ENCODE measurements at places on chromosomes 2 and 18.

DNA sequence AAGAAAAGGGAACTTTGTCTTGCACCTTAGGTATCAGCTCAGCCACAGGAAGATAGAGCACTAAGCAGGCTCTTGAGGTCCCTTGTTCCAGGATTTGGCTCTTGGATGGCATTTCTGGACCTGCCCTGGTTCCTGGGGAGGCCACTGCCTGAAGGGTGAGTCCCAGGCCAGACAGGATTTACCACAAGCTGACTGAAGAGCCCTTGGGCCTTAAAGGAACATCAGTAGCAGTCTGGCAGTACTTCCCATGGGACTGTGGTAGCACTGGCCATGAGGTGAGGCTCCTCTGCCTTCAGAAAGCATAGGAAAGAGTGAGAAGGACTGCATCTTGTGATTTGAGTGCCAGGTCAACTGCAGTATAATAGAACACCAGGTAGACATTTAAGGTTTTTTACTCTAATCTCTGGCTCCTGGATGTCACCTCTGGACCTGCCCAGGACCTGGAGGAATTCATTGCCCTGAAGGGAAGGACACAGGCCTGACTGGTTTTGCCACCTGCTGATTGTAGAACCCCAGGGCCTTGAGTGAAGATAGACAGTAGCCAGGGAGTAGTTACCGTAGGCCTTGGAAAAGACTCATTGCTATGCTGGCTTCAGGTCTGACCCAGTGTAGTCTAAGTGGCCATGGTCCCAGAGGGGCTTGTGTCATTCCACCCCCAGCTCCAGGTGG lies 154.4 kb upstream of the CREB1 start:
- no peak for DNase-seq

DNA sequence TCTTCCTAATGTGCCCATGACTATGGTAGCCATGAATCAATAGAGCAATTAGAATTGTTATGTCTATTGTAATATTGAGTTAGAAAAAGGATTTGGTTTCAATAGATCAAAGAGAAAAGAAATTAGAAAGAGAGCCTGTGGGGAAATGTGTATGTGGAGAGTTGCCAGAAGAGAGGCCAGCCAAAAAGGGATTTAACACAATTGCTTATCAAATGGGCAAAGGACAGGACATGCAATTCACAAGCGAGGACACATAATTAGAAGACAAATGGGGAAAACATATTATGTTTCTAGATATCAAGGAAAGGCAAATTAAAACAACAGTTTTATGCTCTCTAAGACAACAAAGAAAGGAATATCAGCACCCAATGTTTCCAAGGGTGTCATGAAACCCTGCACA lies 403.2 kb upstream of the KLHL29 start:
- DNase-seq: no peak

- no peak for DNase-seq
Measured at GRCh38 chr2:158893026-158893425, 75.4 kb upstream of the TANC1 start.

- no peak for DNase-seq
Measured at GRCh38 chr18:70377317-70377799, 88.5 kb downstream of the SOCS6 start.

- no peak for DNase-seq
Measured at GRCh38 chr2:1693723-1694122, 50.6 kb downstream of the PXDN start.

DNA sequence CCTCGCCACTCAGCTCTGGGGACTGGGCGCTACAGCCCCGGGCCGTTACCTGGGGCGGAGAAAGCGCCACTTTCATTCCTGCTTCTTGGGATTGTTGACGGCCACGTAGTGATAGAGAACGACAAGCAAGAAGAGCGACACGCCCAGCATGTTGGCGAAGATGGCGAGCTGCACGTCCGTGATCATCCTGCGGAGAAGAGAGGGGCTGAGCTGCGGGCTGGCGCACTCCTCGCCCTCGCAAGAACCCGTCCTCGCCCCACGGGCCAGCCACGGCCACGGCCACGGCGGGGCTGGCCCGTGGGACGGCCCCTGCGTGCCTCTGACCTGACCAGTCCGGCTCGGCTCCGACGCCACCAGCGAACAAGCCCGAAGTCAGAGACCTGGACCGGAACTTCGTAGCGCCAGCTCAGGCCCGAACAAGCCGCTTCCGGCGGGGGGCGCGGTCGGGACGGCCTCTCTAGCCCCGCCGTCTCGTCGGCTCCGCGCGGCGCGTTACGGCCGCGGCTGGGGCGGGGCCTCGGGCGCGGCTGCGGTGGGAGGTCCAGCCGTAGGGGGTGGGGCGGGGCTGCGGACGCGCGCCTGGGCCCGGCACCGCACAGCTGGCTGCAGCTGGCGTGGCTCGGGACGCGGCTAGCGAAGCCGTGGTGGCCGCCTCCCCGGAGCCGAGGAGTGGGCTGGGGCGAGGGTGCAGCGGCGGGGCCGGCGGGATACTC lies at the start of gene OST4:
TSS of gene OST4 (minus strand) at position 378 of the 713 bp plus-strand sequence.
- DNase-seq: peak; percentile 98

DNA sequence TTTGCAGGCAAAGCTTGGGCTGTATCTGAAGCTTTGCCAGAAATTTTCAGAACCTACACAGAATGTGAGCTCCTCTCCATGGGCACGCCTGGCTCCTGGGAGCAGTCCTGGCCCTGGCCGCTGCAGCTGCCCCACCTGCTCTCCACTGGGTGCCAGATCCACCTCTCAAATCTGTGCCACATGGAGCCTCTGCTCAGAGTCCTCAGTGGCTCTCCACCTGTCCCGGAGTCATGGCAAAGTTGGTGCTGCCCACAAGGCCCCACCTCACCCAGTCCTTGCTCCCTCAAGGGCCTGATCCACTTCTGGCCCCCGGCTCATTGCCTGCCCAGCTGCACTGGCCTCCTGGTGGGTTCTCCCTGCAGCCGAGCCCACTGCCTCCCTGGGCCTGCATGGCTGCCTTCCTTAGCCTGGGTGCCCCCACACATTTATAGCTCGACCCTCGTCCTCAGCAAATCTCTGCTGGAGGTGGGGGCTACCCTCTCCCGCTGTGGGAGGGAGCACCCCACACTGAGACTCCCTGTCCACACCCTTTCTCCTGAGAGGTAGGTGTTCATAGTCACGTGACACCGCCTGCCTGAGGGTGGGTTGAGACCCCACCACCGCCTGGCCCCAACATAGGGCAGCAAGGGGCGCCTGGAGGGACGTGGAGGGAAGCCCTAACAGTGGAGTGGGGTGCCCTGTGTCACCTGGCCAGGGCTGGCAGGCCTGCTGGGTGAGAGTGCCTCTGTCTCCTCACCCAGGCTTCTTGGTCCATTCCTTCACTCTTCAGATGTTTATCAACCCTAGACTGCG lies 224.1 kb downstream of the SH3RF3 start:
- DNase-seq: no peak

DNA sequence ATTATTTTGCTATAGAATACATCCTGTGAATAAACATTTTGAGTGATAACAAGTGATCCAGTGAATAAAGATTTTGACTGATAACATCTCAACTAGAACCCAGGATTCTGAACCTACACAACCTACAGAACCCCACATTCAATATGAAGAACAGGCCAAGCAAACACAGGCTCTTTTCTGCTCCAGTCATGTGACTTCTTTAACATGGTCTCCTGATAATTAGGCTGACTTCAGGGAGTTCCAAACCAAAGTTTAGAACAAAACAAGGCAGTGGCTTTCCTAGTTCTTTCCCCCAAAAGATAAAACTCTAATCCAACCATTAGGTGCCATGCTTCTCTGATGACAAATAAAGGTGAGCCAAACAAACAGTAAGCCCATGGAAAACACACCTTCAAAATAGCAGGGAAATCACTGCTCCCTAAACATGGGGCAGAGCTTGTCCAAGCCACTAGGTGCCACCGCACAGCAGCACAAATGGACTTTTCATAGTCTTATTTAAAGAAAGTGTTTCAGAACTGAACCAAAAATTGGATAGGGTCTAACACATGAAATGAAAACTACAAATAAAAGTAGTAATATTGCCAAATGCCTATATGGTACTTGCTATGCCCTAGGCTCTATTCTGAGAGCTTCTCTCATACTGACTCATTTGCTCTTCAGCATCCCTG lies 95.3 kb downstream of the EVA1A start:
- DNase-seq: no peak

- DNase-seq: no peak
Measured at GRCh38 chr2:217127744-217128143, 267.9 kb upstream of the TNP1 start.

DNA sequence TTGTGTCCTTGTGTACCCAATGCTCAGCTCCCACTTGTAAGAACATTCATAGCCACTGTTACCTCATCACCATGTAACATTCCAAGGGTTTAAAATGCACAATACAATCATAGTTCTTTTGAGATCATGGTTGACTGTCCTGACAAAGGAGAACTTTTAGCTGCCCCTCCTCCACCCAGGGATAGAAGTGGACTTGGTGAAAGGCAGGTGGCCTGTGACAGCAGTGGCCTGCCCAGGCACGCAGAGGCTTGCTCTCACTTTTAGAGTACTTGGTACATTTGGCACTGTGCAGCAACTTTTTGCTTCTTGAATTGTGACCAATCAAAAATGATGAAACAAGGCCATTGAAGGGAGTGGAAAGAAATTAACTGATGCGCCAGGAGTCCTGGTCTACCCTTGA lies 108.7 kb downstream of the ANKRD44 start:
- no peak for DNase-seq

DNA sequence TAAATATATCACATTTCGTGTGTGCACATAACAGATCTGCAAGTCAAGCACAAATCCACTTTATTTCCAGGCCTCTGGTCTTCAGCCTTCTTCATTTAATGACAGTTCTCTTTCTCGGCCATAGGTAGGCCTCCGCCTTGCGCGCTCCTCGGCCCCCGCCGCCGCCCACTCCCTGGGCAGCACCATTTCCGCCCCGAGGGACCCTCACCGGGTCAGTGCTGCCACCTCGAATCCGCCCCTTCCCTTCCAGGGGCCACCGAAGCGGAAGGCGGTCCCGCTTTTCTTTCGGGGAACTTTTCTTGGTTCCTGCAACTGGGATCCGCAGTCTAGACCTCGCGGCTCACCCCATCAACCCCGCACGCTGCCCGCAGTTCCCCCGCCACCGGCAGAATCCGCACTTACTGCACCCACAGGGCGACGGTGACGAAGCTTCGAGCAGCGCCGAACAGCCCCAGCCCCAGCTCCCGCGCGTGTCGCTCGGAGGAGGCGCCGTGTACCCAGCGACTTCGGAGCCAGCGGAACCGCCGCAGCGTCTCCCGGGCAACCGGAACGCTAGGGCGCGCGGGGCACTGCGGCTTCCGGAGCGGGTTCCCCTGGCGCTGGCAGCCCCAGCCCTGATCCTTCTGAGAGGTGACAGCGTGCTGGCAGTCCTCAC lies at the start of gene CDKL4:
TSS of gene CDKL4 (minus strand) at position 502 of the 655 bp plus-strand sequence.
- no peak for DNase-seq

- no peak for DNase-seq
Measured at GRCh38 chr18:9974279-9974915, 60.6 kb downstream of the VAPA start.

GRCh38 chr18:41881285-41881684 lies 73.7 kb upstream of the PIK3C3 start:
- DNase-seq: no peak

GRCh38 chr2:127707890-127708648 lies 6.8 kb downstream of the SFT2D3 start:
- DNase-seq: no peak

GRCh38 chr2:134104754-134105153 lies 149.1 kb upstream of the MGAT5 start:
- no peak for DNase-seq

- no peak for DNase-seq
Measured at GRCh38 chr18:49362431-49362830, 98.0 kb downstream of the DYM start.

- DNase-seq: no peak
Measured at GRCh38 chr2:31032475-31032874, 105.8 kb downstream of the GALNT14 start.

- peak; percentile 33 for DNase-seq
Measured at GRCh38 chr2:176554101-176555048, 285.1 kb downstream of the MTX2 start.

DNA sequence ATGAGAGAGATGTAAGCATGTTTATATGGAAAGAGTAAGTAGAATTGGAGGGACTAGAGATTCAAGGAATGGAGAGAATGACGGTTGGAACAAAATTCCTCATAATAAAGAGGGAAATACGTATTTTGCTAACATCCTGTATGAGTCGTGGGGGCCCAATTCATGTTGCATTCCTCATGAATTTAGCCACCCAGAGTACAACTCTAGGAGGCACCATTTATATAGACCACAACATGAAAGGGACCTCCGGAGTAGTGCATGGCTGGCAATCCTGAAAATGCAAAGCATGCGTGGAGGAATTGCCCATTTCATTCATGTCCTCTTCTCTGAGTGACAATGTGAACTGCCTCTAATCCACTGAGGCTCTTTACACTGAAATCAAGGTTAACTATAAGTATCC lies 168.2 kb downstream of the ZEB2 start:
- no peak for DNase-seq

GRCh38 chr2:201450954-201451291 lies 335 bp downstream of the TRAK2 start:
- peak; percentile 12 for DNase-seq

Data from 8988T (cell line).